HS-27A (cell line): ENCODE measurements at places on chromosomes 2 and 18.
A peak's percentile ranks its signal among the peaks of the same experiment; 100 is the strongest.

DNA sequence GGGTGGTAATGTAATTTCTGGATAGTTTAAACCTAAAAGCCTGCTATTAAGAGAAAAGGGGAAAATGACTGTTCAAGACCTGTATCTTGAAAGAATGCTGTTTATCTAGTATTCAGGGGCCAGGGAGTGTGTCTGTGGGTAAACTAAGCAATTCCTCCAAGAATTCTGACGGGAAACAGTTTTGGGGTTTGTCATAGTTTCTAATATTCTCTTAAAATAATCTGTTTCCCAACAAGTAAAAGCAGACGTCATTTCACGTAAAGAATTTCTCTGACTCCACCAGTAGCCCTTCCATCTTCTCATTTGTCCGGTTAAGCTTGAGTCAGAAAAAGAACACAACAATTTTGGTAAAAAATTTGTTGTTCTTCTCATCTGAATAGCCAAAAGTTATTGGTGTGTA lies 232.1 kb upstream of the EPAS1 start:
- no peak for DNase-seq

DNA sequence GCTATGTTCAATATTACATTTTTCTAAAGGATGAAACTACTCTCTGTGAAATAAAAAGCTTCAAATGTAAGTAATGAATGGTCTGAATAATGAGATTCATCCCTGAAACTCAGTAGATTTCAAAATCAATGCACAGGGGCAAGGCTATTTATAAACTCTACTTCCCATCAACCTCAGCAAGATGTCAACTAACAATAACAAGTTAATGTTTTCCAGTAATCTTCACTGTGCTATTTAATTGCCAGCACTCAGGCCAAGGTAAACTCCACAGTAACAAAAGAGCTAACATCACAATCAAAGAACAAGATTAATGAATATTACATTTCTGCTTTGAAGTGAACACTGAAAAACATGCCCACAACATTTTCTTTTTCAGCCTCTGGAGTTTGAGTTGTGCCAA lies 144.3 kb upstream of the ZFP36L2 start:
- no peak for DNase-seq

DNA sequence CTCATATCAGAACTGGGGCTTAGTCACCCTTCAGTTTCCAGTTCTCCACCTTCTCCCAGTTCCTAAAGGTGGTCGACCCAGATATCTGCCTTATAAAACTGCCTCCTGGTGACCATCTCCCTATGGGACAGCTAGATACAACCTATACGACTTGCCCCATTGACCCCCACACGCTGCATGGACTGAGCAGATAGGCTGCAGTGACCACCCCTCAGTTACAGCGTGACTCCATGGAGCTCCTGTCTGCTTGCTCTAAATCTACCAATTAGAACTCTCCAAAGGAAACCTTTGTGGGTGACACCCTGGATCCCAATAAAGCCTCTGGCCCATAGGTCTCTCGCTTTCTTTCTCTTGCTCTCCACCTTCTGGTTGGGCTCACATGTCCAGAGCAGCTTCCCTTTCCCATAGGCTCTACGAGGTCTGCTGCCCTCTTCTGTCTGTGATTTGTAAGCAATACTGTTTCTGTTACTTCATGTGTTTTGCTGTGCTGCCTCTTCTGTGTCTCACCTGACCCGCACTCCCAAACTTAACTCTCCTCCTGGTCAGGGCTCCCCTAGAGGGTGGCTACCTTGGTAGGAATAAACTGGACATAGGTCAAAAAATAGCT lies 971.3 kb upstream of the FAM98A start:
- no peak for DNase-seq

DNA sequence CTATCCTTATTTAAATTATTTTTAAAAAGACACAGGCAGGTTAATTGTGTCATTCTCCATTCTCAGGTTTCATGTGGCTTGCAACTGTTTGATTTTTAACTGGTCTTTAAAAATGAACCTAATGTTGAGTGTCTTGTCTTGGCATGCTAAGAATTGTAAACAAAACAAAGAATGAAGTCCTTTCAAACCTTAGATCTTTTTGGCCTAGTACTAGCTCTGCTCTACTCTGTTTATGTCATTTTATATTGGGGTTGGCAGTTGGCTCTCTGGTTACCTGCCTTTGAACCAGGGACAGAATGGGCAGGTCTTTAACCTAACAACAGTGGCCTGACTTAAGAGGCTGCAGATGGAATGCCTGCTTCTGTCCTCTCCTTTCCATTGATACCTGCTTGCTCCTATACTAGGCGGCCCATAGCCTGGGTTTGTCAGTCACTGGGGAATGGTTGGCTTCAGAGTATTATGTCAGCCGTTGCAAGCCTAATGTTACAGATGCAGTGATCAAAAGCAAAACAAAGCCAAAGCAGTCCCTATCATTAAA lies 85.5 kb downstream of the MTA3 start:
- DNase-seq = no peak

DNA sequence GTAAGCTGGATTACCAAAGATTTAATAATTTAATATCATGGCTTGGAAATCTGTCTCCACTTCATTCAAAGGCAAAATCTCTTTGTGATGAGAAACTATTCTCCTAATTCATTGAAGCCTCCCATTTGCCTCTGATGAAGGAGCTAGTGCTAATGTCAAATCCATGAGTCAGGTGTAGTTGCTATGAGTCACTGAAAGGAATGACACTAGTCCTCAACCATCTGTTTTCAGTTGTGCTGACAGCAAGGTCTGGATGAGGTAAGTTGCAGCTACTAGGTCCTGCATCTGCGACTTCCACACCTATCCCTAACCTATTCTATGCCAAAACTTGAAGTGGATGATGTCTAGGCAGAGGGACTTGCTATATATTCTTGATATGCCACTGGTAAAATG lies 324.0 kb upstream of the UBE2E3 start:
- no peak for DNase-seq

DNA sequence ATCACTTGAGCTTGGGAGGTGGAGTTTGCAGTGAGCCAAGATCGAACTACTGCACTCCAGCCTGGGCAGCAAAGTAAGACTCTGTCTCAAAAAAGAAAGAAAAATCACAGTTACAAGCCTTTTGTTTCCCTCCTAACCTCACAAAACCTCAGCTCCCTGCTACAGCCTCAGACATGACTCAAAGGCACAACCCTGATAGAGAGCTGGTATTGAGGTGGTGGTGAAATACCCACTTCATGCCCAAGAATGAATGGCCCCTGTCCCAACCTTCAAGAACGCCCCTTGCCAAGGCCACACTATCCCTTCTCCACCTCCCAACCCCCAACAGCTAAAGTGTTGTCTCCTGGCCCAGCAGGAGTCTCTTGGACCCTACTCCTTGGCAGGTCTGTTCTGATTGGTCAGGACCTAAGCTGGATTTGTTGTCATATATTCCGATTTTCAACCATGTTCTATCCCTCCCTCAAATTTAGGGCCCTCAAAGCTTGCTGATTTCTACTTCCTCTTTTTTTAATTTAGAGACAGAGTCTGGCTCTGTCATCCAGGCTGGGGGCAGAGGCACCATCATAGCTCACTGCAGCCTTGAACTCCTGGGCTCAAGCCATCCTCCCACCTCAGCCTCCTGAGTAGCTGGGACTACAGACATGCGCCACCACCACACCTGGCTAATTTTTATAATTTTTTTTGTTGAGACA lies 61.9 kb upstream of the BZW1 start:
- no peak for DNase-seq

DNA sequence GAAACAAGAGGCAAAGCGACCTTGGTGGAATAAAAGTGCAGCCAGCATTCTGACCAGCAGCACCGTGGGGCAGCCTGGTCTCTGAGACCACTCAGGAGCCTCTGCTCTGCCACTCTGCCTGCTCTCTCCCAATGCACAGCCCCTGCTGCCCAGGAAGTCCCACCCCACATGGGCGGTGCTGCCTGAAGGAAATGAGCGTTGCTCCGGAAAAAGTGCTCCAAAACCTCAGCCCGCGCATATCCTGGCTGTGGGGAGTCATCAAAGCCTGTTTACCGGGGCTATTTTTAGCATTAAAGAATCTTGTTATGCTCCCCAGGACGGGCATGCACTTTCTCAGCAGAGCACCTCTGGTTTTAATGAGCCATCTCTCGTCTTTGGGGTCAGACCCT lies 54.5 kb downstream of the EPAS1 start:
- DNase-seq = no peak

- no peak for DNase-seq
Measured at GRCh38 chr18:44514106-44514505, 166.6 kb upstream of the SETBP1 start.

- peak; percentile 61 for DNase-seq
Measured at GRCh38 chr18:48023334-48024008, 93.0 kb upstream of the SMAD2 start.

DNA sequence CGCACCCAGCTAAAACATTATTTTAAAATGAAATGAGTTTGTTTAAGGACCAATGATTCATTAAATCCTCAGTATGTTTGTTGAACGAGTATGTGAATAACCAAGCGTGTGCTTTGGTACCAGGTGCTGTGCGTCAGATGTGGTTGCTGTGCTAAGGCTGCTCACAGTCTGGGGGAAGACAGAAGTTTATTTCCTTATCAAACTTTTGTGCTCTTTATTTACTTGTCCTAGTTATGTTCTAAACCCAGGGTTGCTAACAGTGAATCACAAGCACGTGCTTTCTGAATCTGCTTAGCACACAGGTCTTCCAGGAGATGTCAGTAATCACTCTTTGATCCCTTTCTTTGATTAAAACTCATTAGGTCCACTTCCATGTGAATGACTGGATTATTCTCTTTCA lies 37.0 kb downstream of the RAPGEF4 start:
- DNase-seq = no peak

- DNase-seq = no peak
Measured at GRCh38 chr2:64052463-64053241, 33.4 kb upstream of the VPS54 start.

- DNase-seq = no peak
Measured at GRCh38 chr2:26177122-26177521, 4.2 kb downstream of the GAREM2 start.

DNA sequence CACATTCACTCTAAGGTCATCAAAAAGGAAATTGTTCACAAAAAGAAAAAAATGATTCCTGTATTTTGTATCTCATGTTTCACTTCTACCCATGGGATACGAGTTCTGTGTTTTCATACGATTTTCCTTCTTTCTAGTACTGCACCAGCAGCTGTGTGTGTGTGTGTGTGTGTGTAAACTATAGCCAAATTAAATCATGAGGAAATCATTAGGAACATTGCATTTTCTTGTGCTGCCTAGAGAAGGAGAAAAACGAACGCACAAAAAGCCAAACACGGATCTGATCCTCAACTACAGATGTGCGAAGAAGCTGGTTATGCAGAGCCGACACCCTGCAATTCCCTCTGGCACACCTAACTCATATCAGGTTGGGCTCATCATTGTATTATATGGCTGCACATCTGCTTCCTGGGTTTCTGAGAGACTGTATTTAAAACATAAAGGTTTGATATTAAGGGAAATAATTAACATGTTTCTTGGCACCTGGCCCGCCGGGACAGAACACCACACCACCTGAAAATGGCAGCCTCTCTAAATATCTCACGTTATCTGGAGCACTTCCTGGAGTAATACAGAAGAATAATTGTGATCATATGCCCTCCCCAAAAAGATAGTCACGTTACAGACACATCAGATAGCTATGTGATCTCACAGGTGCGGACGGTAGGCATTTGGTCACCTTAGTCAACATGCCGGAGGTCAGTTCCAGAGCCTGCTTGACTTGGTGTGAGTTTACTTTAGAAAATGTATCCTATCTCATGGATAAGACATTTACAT lies 586.3 kb upstream of the SALL3 start:
- no peak for DNase-seq

GRCh38 chr18:47417807-47418206 lies 166.3 kb upstream of the SKOR2 start:
- DNase-seq = no peak

GRCh38 chr2:166419616-166419934 lies 43.8 kb upstream of the SCN9A start:
- peak; percentile 9 for DNase-seq

- no peak for DNase-seq
Measured at GRCh38 chr2:216862628-216863398, 2.9 kb upstream of the TNP1 start.

DNA sequence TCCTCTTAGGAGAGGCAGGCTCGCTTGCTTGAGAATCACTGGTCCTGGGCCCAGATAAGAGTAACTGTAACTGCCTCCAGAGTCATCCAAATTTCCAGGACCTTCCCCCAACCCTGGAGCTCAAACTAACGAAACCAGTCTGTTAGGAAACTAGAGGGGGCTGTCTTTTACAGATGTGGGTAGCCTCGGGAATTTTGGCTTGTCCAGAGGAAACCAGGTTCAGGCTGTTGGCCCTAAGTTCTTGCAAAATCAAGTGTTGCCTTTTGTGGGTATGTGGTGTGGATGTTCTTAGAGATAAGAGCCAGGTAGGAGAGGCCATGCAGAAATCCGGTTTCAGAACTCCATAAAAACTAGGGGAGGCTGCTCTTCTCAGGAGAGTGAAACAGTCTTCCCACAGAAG lies 125.0 kb upstream of the DLX2 start:
- DNase-seq = no peak

GRCh38 chr2:26407526-26407925 lies 5.8 kb downstream of the DRC1 start:
- DNase-seq = no peak

- DNase-seq = no peak
Measured at GRCh38 chr2:145065342-145065741, 545.4 kb upstream of the ZEB2 start.

GRCh38 chr2:136323935-136324334 lies 206.0 kb upstream of the CXCR4 start:
- no peak for DNase-seq

GRCh38 chr2:65553504-65554074 lies 121.2 kb upstream of the SPRED2 start:
- no peak for DNase-seq

GRCh38 chr2:81250270-81250669 lies 945.7 kb upstream of the LRRTM1 start:
- DNase-seq = no peak

GRCh38 chr2:207970147-207970825 lies 55.0 kb downstream of the PLEKHM3 start:
- DNase-seq = no peak

GRCh38 chr2:104752504-104752903 lies 101.4 kb upstream of the POU3F3 start:
- no peak for DNase-seq

DNA sequence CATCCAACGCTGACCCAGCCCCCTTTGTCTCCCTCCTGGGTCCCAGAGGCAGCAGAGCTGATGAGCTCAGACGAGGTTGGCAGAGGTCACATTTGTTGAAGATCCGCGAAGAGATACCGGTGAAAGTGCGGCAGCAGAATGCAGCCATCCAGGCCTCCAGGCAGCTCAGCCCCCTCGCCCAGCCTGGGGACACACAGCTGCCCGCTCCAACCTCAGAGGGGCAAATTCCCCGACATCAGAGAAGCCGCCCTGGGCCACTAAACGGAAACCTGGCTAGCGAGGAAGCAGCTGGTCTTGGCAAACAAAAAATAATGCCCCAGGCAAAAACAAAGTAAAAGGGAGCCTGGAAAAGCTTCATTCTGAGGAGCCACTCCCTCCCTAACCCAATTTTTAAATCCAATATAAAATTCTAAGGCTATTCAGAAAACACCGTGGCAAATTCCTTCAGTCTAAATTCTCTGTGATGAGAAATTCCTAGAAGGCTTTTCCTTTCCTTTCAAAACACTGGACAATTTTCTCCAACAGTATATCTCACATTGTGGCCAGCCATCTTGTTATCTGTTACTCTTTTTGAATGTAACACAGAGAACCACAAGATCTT lies 262.4 kb downstream of the SS18 start:
- no peak for DNase-seq
